Esophagus muscularis mucosa (tissue), 4 donors: ENCODE measurements at places on chromosomes 3 and 15. TPM values are rescaled to one million over a fixed set of nuclear protein-coding genes. Genes with fewer than 3 reads are reported as not detected.

DNA sequence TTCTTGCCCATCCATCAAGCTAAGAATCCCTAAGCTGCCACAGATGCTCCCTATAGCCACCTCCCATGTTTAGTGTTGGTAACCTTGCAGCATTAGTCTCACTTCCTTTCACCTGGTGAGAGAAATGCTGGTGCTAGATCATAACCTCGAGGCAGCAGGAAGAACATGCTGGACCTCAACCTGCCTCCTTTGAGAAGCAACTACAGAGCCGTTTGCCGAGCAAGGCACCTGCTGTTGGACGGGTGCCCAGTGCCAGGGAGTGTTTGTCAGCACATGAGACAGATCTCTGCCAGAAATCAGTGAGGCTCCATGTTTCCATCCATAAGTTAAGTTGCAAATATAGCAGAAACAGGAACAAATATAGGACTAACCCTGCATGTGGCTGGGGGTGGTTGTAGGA lies 955.7 kb downstream of the TUSC7 start:
- no peak overlapping the region for H3K27ac ChIP-seq
- H3K4me3 ChIP-seq, result no peak overlapping the region
- DNase-seq, result no peak
- no peaks in the 10 kb centered on the region for H3K4me1 ChIP-seq
- H3K27me3 ChIP-seq, result no peaks in the 10 kb centered on the region

- no peaks in the 10 kb centered on the region for H3K27me3 ChIP-seq
- no peak overlapping the region for H3K27ac ChIP-seq
- no peak overlapping the region for H3K4me3 ChIP-seq
- DNase-seq, result no peak
Measured at GRCh38 chr15:97836003-97836402, 124.5 kb upstream of the ARRDC4 start.

- H3K36me3 ChIP-seq, result no peaks in the 10 kb centered on the region
- no peak overlapping the region for H3K4me3 ChIP-seq
- no peaks in the 10 kb centered on the region for H3K27me3 ChIP-seq
- no peak overlapping the region for H3K27ac ChIP-seq
- DNase-seq, result no peak
Measured at GRCh38 chr3:195119461-195120266, 151.3 kb downstream of the XXYLT1 start.

DNA sequence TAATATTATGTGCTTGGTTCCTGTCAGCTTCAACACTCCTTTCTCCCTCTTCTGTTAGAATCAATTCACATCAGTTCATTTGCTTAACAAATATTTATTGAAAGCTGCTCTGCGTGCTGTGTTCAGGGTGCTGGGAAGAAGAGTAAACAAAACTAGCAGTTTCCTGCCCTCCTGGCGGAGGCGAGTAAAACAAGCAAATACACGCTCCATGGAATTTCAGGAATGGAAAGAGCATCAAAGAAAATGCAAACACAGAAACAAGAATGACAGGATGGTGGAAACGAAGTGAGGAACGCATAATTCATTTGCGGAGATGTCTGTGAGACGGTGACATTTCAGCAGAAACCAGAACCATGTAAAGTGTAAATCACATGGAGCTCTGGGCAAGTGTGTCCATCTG lies 49.4 kb upstream of the SPTSSB start:
- H3K27me3 ChIP-seq, result no peaks in the 10 kb centered on the region
- peaks cover 3% of the 10 kb centered on the region for H3K4me1 ChIP-seq
- H3K4me3 ChIP-seq, result no peak overlapping the region

GRCh38 chr3:33075995-33076394 lies 21.0 kb downstream of the GLB1 start:
- no peak overlapping the region for H3K27ac ChIP-seq
- no peak overlapping the region for H3K4me3 ChIP-seq
- H3K36me3 ChIP-seq, result peaks cover 25% of the 10 kb centered on the region
- H3K27me3 ChIP-seq, result no peaks in the 10 kb centered on the region
- DNase-seq, result no peak

- H3K27me3 ChIP-seq, result no peaks in the 10 kb centered on the region
- H3K27ac ChIP-seq, result no peak overlapping the region
- DNase-seq, result no peak
- no peaks in the 10 kb centered on the region for H3K36me3 ChIP-seq
- no peak overlapping the region for H3K4me3 ChIP-seq
Measured at GRCh38 chr3:154642145-154642544, 212.2 kb upstream of the GPR149 start.

- H3K4me3 ChIP-seq, result no peak overlapping the region
- DNase-seq, result no peak
Measured at GRCh38 chr3:133570139-133570936, 3.1 kb upstream of the CDV3 start.

GRCh38 chr3:12312010-12312409 lies 23.1 kb downstream of the PPARG start:
- no peak overlapping the region for H3K4me3 ChIP-seq
- H3K27me3 ChIP-seq, result no peaks in the 10 kb centered on the region
- no peaks in the 10 kb centered on the region for H3K36me3 ChIP-seq
- H3K27ac ChIP-seq, result no peak overlapping the region
- H3K4me1 ChIP-seq, result no peaks in the 10 kb centered on the region
- DNase-seq, result no peak

DNA sequence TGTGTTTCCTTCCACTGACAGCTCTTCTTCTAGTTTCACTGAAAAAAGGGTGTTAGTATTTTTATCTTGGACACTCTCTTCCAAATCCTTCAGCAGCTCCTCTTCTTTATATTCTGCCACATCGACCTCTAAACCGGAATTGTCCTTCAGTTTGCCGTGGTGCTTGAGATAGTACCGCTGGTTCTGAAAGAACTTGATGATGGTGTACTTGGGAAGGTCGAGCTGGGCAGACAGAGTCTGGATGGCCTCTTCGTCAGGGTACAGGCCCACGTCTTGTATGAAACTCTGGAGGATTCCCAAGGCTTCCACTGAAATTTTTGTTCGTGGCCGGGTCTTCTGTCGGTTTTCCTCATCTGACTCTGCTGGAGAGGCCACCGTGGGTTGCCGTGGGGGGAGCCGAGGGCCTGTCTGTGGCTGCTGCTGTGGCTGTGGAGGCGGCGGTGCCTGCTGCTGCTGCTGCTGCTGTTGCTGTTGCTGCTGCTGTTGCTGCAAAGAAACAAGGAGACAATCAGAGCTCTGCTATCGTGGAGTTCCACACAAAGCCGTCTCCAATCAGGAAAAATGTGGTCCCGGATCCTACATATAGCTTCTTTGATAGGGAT lies 75.8 kb downstream of the SATB1 start:
- H3K4me1 ChIP-seq, result no peaks in the 10 kb centered on the region
- no peak overlapping the region for H3K27ac ChIP-seq
- no peak overlapping the region for H3K4me3 ChIP-seq
- H3K27me3 ChIP-seq, result no peaks in the 10 kb centered on the region
- peaks cover 9% of the 10 kb centered on the region for H3K36me3 ChIP-seq
- DNase-seq, result no peak

- H3K4me3 ChIP-seq, result no peak overlapping the region
- H3K27ac ChIP-seq, result no peak overlapping the region
- no peaks in the 10 kb centered on the region for H3K4me1 ChIP-seq
Measured at GRCh38 chr15:55257938-55258337, 31.7 kb downstream of the RAB27A start.

DNA sequence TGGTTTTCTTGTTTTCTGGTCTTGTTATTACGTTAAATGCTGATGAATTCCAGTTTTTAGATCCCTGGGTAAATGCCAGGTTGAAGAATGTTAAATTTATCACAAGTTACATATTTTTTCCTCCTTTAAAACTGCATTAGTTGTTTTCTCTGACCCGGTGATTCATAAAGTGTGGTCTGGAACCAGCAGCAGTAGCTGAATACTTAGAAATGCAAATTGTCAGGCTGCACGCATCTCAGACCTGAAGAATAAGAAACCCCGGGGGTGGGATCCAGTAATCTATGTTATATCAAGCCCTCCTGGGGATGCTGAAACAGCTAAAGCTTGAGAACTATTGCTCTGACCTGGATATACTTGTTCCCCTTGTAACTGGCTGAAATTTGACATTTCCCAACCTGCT lies 69.1 kb downstream of the PEX5L start:
- no peaks in the 10 kb centered on the region for H3K4me1 ChIP-seq
- H3K27ac ChIP-seq, result no peak overlapping the region
- DNase-seq, result no peak
- H3K4me3 ChIP-seq, result no peak overlapping the region
- no peaks in the 10 kb centered on the region for H3K27me3 ChIP-seq

DNA sequence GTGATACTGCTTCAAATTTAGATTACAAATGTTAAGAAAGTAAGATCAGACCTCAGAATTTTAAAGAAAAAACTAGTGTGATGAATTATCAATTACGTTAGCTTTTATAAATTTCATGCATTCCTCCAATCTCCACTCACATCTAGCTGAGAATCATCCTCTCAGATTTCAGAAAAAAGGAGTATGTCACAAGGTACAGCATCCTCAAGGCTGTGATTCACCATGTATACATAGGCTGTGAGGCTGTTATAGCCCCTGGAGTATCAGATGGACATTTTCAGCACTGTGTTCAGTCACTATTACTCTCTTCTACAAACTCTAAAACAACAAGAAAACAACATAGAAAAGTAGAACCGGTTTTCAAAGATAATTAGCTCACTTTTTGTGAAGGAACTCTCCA lies 214.4 kb downstream of the PCCB start:
- H3K36me3 ChIP-seq, result peaks cover 15% of the 10 kb centered on the region
- no peak overlapping the region for H3K4me3 ChIP-seq
- no peaks in the 10 kb centered on the region for H3K4me1 ChIP-seq
- DNase-seq, result no peak
- H3K27ac ChIP-seq, result no peak overlapping the region

- peaks cover 85% of the 10 kb centered on the region for H3K36me3 ChIP-seq
- no peaks in the 10 kb centered on the region for H3K27me3 ChIP-seq
- no peaks in the 10 kb centered on the region for H3K4me1 ChIP-seq
- no peak for DNase-seq
- H3K4me3 ChIP-seq, result no peak overlapping the region
Measured at GRCh38 chr15:34927726-34928125, 41.8 kb downstream of the AQR start.

GRCh38 chr15:90423801-90424319 lies 35.8 kb downstream of the IQGAP1 start:
- H3K27me3 ChIP-seq, result no peaks in the 10 kb centered on the region
- no peak overlapping the region for H3K4me3 ChIP-seq
- H3K27ac ChIP-seq, result peak overlapping the region; percentile 38
- H3K4me1 ChIP-seq, result peaks cover 76% of the 10 kb centered on the region
- DNase-seq, result no peak

DNA sequence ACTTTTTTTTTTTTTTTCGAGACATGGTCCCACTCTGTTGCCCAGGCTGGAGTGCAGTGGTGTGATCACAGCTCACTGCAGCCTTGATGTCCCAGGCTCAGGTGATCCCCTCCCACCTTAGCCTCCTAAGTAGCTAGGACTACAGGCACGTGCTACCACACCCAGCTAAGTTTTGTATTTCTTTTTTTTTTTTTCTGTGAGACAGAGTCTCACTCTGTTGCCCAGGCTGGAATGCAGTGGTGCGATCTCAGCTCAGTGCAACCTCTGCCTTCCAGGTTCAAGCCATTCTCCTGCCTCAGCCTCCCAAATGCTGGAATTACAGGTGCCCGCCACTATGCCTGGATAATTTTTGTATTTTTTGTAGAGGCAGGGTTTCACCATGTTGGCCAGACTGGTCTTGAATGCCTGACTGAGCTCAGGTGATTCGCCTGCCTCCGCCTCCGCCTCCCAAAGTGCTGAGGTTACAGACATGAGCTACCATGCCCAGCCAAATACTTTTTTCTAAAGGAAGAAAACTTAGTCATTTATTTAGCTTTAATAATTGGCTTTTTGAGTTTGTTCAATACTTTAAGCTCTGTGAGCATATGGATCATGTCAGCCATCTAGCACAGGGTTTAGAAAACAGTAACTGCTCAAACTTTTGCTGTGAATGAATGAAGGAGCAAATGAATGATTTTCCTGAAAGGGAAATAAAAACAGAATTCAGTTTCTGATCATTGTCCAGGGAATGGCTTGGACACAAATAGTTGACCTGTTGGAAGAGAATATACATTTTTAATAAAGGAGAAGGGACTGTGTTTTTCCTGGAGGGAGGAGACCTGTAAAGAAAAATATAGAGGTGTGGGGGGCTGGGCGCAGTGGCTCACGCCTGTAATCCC lies 26.0 kb downstream of the UBE2E1 start:
- H3K27me3 ChIP-seq, result no peaks in the 10 kb centered on the region
- DNase-seq, result no peak
- peaks cover 56% of the 10 kb centered on the region for H3K4me1 ChIP-seq
- H3K27ac ChIP-seq, result no peak overlapping the region
- H3K36me3 ChIP-seq, result no peaks in the 10 kb centered on the region
- no peak overlapping the region for H3K4me3 ChIP-seq

DNA sequence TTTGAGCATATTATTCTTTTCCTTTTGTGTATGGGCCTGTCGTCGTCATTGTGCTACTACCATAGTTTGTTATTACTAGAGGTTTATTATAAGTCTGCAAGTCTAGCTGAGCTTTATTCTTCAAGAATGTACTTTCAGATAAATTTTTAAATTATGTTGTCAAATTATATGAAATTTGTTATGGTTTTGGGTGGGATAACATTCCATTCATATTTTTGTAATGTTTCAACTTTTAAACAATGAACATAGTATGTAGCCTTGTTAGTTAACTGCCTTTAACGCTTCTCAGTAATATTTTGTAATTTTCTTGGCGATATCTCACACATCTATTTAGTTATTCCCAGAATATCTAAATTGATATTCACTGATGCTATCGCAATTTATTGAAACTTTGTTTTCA lies 41.6 kb upstream of the GOLGA8B start:
- H3K27ac ChIP-seq, result no peak overlapping the region
- no peaks in the 10 kb centered on the region for H3K4me1 ChIP-seq
- H3K27me3 ChIP-seq, result no peaks in the 10 kb centered on the region
- no peaks in the 10 kb centered on the region for H3K36me3 ChIP-seq

- H3K27ac ChIP-seq, result no peak overlapping the region
- H3K4me3 ChIP-seq, result no peak overlapping the region
- H3K27me3 ChIP-seq, result no peaks in the 10 kb centered on the region
- H3K4me1 ChIP-seq, result no peaks in the 10 kb centered on the region
- H3K36me3 ChIP-seq, result no peaks in the 10 kb centered on the region
Measured at GRCh38 chr3:156860873-156861272, 34.7 kb downstream of the LEKR1 start.

DNA sequence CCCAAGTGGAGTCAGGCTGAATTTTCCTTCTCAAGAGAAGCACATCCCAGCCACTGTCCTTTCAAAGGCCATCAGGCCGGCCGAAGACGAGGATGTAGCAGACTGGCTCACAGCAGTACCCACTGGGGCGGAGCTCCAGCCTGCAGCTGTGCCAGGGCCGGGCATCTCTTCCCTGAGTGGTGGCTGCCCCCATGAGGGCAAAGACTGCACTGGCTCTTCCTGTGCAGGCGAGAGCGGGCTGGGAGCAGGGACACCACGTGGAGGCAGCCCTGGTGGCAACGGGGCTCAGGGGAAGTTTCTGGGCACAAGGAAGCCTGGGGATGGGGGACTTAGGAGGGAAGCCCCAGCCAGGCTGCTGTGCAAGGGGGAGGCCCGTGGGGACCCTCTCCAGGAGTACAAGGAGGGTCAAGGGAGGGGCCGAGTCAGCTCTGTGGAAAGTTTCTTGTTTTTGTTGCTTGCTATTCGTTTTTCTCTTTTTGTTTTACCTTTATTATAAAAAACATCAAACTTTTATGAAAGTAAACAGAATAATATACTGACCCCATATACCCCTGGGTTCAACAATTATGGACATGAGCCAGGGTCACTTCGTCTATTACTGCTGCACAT lies 66.1 kb downstream of the RPN1 start:
- no peak for DNase-seq
- H3K36me3 ChIP-seq, result no peaks in the 10 kb centered on the region
- H3K4me1 ChIP-seq, result no peaks in the 10 kb centered on the region
- H3K27ac ChIP-seq, result no peak overlapping the region
- H3K27me3 ChIP-seq, result no peaks in the 10 kb centered on the region

The HOMER2 gene
- 27.7 TPM for total RNA-seq

The ZWILCH gene
- total RNA-seq, result 2.1 TPM

The EBLN2 gene
- 2.8 TPM for total RNA-seq

The INSYN1 gene
- total RNA-seq, result 12.5 TPM

The ISL2 gene
- total RNA-seq, result 1.8 TPM

The CLDN1 gene
- total RNA-seq, result not detected

The CLSTN2 gene
- 9.2 TPM for total RNA-seq

The CEP70 gene
- 41.4 TPM for total RNA-seq

The MUC4 gene
- total RNA-seq, result 0.42 TPM
